ENCODE measurements at places on chromosomes 12 and 14.

DNA sequence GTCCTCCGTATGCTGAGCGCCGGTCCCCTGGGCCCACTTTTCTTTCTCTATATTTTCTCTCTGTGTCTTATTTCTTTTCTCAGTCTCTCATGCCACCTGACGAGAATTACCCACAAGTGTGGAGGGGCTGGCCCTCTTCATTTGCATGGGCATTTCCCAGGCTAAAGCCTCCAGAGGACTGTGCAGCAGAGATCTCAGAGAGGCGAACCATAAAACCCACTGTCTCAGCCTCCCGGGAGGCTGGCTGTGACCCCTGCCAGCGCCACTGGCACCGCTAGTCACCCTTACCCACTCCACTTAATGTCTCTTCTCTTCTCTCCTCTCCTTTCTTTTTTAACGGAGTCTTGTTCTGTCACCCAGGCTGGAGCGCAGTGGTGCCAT, 7.1 kb upstream of the SERPINA9 start:
- no peak for DNase-seq

DNA sequence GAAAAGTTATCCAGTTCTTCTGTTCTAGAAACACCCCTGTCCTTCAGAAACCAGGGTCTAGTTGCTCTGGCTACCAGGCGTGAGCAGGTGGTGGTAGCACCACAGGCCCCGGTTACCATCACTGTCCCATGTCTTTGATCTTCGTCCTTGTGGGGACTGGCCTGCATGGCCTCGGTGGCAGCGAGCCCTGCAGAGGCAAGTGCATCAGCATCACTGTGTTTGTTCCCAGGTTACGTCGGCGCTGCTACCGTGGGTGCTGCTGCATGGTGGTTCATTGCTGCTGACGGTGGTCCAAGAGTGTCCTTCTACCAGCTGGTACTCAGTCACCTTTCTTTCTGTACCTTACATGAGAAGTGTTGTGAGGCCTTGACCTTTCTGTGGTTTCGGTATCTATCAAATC, 58.9 kb downstream of the ANAPC7 start:
- DNase-seq: no peak

GRCh38 chr14:55053018-55053417, 1.6 kb downstream of the MAPK1IP1L start:
- DNase-seq: no peak

GRCh38 chr12:8996682-8997405, 7.5 kb downstream of the KLRG1 start:
- DNase-seq: peak; percentile 71

- DNase-seq: no peak
Measured at GRCh38 chr12:2963154-2963759, 4.1 kb downstream of the TEAD4 start.

GRCh38 chr14:54567224-54567638, 303 bp downstream of the SAMD4A start:
- no peak for DNase-seq

DNA sequence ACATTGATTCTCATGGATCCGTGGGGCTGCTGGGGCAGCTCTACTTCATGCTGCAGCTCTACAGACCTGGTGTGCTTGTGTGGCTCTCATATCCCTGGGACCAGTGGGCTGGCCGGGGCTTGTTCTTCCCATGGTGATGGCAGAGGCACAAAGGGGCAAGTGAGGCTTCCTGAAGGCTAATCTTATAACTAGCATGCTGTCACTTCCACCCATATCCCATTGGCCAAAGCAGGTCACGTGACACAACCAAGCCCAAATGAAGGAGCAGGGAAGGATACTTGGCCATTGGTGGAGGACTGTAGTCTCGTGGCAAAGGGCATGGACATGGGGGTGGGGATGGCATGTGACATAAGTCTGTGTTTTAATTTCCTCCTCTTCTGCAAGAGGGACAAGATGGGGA, 9.9 kb downstream of the PLBD2 start:
- DNase-seq: no peak

- no peak for DNase-seq
Measured at GRCh38 chr12:10563966-10564365, 49.4 kb downstream of the MAGOHB start.

DNA sequence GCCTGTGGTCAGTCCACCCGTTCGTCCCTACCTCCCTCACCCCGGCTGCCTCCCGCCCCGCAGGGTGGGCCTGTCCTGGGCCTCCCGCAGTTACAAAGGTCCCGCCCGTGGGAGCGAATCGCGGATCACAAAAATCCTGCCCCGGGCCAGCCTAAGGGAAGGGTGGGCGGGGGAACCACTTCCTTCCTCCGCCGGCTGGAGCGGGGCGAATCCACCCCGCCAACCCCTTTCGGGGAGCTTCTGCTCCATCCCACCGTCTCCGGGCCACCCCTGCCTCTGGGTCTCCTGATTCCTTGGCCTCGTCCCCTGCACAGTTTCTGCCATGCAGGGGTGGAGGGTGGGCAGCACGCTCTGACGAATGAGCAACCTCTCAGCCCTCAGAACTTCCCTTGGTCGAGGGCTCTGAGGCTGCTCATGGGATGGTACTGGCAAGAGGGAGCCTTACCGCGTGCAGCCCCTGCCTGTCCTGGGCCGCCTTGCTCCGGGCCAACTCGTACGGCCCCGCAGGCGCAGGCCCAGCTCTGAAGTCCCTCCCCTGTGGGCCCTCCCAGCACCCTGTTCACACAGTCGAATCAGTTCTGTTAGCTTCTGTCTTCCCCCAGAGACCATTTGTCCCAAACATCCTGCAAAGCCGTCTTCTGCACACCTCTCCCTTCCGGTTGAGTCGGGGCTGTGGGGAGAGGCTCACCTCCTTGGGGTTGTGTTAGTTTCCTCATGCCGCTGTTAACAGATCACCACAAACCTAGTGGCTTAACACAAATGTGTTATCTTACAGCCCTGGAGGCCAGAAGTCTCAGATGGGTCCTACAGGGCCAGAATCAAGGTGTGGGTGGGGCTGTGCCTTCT, 589 bp upstream of the HVCN1 start:
- peak; percentile 55 for DNase-seq

DNA sequence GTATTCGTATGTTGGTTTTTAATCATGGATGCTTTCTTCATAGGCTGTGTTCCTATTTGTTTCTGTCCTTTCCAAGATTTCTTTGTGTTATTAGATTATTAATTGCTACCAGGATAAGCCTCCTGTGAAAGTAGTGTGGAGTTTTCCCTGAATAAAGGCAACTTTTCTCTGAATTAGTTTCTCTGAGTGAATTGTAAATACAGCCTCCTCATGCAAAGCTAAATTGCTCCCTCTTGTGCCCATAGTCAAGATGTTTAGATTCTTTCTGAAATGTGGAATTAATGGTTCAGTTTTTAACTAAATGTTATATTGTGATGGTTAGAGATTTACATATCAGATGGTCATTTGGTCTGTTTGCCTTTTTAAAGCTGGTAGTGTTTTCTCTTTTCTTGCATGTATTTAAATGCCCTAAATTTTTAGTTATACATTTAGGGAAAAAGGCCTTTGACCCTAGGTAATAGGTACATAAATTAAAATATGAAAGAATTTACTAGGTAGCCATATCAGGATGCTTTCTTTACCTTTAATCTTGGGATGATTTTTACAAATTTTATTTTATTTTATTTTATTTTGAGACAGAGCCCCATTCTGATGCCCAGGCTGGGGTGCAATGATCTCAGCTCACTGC, 8.9 kb downstream of the APAF1 start:
- DNase-seq: peak; percentile 64

DNA sequence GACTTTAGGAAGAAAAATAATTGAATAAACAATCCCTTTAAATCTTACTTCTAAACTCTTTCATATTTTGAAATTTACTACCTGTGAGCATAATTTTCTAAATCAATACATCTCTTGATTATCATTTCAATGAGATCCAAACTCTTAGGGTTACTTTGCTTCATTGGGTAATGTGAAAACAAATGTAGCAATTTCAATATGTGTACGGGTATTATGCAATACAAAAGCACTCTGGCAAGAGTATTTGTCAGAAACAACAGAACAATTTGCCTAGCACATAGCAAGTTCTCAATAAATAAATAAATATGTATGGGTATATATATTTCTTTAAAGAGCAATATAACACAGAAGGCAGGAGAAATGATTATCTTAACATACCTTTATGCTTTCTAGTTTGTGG, 77.1 kb downstream of the PLEKHG7 start:
- no peak for DNase-seq

DNA sequence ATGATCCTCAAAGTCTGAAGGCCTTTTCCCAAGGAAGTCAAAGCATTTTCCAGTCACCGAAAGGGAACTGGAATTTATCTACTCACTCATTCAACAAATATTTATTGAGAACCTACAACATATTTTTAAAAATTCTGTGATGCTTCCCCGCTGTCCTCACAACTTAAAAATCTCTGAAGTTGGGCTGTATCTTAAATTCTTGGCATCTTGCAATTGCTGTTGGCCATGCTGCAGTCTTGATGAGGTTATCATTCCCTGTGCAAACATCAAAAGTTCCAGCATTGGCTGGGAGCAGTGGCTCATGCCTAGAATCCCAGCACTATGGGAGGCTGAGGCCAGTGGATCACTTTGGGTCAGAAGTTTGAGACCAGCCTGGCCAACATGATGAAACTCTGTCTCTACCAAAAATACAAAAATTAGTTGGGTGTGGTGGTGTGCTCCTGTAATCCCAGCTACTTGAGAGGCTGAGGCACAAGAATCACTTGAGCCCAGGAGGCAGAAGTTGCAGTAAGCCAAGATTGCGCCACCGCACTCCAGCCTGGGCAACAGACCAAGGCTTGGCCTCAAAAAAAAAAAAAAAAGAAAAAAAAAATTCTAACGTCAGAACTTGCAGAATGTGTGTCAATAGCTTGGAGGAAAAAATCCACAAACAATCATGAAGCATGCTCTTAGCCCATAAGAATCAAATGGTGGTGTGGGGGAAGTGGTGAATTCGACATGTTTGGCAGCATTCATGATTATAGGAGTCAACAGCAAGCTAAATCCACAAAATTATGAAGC, 34.9 kb downstream of the CCDC177 start:
- DNase-seq: no peak

DNA sequence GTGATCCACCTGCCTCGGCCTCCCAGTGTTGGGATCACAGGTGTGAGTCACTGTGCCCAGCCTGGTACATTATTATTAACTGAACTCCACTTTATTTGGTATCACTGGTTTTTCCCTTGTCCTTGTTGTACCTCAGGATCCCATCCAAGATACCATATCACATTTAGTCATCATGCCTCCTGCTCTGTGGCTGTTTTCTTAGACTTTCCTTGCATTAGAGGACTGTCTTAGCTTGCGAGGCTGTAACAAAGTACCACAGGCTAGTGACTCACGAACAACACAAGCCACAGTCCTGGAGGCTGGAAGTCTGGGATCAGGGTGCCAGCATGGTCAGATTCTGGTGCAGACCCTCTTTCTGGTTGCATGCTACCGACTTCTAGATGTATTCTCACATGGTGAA, 12.2 kb downstream of the KLC1 start:
- no peak for DNase-seq

DNA sequence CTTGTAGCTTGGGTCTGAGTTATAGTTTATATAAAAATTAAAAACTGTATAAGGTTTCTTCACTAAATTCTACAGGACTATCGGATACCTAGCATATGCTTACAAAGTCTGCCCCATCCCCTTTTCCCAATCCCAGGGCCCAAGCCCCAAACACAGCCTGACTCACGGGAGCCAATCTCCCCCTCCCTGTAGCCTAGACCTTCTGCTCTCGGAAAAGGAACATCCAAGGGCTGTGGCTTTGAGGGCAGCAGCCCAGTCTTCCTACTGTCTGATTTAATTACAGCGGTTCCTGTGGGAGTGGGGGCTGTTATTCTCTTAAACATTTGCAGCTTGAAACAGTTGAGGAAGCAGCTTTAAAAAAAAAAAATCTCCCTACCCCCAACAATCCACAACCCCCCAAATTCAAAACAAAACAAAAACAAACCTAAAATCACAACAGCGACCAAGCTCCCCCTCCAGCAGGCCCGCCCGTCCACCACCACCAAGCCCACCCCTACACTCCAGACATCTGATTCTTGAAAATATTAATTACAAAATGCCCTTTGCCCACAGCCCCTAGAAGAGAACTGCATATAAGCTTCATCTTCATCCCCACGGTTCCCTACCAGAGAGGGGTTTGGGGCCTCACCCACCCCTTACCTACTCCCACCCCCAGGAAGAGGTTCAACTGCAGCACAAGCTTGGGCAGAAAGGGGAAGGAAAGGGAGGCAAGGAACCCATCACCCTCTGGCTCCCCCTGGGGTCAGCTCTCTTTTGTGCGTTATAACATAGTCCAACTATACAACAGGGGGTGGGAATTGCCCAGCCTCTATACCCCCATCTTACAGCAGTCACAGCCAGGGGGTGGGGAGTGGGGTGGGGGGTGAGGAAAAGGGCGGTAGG, 1.1 kb upstream of the PRKAG1 start:
- DNase-seq: peak; percentile 42

DNA sequence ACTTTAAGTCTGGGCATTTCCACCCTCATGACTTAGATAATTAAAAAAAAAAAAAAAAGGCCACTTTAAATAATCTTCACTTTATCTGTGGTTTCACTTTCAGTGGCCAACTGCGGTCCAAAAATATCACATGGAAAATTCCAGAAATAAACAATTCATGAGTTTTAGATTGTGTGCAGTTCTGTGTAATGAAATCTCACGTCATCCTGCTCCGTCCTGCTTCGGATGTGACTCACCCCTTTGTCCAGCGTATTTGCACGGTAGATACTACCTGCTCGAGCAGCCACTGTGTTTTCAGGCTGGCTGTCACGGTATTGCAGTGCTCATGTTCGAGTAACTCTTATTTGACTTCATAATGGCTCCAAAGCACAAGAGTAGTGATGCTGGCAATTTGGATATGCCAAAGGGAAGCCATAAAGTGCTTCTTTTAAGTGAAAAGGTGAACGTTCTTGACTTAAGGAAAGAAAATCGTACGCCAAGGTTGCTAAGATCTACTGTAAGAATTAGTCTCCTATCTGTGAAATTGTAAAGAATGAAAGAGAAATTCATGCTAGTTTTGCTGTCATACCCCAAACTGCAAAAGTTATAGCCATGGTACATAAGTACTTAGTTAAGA, 2.4 kb downstream of the E2F7 start:
- DNase-seq: no peak

DNA sequence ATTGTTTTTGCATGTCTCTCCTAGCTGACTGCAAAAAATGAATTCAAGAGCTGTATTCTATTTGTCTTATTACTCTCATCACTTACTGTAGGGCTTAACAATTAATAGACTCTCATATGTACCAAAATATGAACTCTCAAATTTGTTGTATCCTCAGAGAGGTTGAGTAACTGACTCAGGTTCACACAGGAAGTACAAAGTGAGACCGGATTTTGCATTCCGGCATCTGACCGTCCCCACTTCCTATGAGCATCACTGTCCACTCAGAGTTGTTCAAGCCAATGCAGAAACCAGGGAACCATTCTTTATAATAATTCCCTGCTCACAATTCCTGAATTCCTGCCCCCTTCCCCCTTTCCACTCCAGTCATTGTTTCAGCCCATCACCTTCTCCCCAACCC, 113.3 kb upstream of the AMIGO2 start:
- peak; percentile 35 for DNase-seq

DNA sequence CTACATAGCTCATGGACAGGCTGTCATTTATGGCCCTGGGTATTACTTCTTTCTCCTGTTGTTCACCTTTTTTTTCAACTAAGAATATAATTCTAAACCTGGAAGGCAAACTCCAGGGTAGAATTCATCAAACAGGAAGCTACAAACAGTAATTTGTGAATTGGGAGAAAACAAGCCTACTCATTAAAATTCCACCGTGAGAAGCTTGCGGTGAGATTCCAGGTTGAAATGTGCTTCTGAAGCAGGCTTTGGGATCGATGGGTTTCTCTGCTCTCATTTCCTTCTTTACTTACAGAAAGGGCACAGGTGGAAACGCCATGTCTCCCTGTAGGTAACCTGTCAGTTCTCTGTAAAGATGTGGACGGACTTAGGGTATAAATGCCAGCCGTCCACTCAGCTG, 257.5 kb downstream of the TMEM132C start:
- DNase-seq: no peak
